ENCODE measurements at places on chromosomes 11 and 22.
A peak's percentile ranks its signal among the peaks of the same experiment; 100 is the strongest.

DNA sequence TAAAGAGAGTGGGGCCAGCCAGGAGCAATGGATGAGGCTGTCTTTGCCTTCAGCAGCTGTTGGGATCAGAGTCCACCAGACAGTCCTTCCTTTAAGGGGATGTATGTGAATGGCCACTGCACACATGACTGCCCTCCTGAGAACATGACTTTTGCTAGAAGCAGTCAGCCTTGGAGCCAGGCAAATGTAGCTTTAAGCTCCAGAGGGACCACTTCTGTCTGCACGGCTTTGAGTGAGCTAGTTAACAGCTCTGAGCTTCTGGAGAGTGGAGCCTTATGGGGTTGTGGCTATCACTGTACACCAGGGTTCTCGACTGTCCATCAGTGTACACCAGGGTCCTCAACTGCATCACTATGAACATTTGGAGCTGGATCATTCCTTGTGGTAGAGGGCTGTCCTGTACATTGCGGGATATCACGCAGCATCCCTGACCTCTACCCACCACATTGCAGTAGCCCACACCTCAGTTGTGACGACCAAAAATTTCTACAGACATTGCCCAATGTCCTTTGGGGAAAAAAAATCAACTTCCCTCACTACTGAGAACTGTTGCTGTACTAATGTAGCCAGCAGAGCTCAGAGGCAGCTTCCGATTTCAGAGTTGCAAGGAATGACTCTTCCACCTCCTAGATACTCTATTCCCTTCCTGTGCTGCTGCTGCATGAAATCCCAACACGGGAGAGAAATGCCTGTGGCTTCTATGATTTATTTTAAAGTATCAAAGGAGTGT is 169.4 kb downstream of the MYO18B start:
- DNase-seq, result no peak

GRCh38 chr11:46099963-46100316 is 21.3 kb downstream of the PHF21A start:
- DNase-seq, result no peak

- DNase-seq, result no peak
Measured at GRCh38 chr11:121494355-121495099, 41.8 kb upstream of the SORL1-AS1 start.

DNA sequence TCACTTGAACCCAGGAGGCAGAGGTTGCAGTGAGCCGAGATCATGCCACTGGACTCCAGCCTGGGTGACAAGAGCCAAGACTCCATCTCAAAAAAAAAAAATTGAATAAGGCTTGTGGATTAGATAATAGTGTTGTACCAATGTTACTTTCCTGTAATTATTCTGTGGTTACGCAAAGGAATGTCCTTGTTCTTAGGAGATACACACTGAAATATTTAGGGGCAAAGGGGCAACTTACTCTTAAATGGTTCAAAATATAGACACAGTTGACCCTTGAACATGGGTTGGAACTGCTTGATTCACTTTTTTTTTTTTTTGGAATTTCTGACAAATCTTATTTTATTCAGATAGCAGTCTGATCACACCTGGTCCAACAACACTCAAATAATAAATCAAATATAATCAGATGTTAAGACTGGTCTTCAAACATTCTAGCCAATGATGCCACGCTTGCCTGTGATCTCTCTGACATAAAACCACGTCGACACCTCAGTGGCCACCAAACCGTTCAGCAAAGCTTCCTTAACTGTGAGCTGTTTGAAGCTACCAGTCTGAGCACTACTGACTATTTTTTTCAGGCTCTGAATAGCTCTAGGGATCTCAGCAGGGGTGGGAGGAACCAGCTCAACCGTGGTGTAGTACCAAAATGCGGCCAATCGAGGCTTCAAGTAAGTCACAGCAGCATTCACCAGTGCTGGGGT is 710 bp downstream of the ATP5MGL start:
- DNase-seq, result no peak

DNA sequence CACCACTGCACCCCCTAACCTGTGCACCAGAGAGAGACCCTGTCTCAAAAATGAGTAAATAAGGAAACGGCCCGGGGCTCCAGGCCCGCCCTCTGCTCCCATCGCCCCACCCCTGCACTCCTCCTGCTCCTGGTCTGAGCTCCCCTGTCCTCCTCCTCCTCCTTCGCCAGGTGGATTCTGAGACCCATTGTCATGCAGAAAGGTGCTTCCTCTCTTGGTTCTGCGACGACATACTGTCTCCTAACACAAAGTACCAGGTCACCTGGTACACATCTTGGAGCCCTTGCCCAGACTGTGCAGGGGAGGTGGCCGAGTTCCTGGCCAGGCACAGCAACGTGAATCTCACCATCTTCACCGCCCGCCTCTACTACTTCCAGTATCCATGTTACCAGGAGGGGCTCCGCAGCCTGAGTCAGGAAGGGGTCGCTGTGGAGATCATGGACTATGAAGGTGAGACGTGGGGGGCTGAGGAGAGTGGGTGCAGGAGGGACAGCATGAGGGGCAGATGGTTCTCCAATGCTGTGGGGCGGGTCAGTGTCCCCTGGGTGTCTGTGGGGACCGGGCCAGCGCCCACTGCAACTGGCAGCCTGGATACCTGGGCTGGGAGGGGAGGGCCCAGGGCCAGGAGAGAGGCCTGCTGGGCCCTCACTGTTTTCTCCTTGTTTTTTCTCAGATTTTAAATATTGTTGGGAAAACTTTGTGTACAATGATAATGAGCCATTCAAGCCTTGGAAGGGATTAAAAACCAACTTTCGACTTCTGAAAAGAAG is 3.1 kb upstream of the APOBEC3D start:
- no peak for DNase-seq

- DNase-seq, result peak; percentile 34
Measured at GRCh38 chr22:26797910-26798309, 140.5 kb downstream of the MIAT start.

Measured in fibroblast of skin of right biceps (primary cell).